ENCODE measurements at places on chromosomes 7 and 10.
A peak's percentile ranks its signal among the peaks of the same experiment; 100 is the strongest.

GRCh38 chr7:302054-302992 is 12.4 kb downstream of the FOXL3 start:
- DNase-seq: no peak

- no peak for DNase-seq
These were observed 135.0 kb downstream of the GATA3 start for GRCh38 chr10:8189458-8189857.

- DNase-seq: peak; percentile 77
These were observed 174.4 kb downstream of the ST7 start for GRCh38 chr7:117127585-117128168.

- no peak for DNase-seq
These were observed 83.7 kb downstream of the ZMIZ1 start for GRCh38 chr10:79152423-79152817.

- no peak for DNase-seq
These were observed 196.4 kb upstream of the POM121L12 start for GRCh38 chr7:52838981-52839411.

GRCh38 chr7:47474937-47475879 is 106.7 kb downstream of the TNS3 start:
- peak; percentile 60 for DNase-seq

DNA sequence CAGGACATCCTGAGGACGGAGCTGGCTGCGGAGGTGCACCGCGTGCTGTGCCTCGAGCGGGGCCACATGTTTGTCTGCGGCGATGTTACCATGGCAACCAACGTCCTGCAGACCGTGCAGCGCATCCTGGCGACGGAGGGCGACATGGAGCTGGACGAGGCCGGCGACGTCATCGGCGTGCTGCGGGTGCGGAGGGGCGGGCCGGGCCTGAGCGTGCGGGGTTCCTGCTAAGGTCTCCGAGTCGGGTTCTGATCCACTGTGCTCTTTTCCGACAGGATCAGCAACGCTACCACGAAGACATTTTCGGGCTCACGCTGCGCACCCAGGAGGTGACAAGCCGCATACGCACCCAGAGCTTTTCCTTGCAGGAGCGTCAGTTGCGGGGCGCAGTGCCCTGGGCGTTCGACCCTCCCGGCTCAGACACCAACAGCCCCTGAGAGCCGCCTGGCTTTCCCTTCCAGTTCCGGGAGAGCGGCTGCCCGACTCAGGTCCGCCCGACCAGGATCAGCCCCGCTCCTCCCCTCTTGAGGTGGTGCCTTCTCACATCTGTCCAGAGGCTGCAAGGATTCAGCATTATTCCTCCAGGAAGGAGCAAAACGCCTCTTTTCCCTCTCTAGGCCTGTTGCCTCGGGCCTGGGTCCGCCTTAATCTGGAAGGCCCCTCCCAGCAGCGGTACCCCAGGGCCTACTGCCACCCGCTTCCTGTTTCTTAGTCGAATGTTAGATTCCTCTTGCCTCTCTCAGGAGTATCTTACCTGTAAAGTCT is 10.4 kb downstream of the ATG9B start:
- DNase-seq: peak; percentile 90

GRCh38 chr10:78844960-78845607 is 223.7 kb upstream of the ZMIZ1 start:
- no peak for DNase-seq

DNA sequence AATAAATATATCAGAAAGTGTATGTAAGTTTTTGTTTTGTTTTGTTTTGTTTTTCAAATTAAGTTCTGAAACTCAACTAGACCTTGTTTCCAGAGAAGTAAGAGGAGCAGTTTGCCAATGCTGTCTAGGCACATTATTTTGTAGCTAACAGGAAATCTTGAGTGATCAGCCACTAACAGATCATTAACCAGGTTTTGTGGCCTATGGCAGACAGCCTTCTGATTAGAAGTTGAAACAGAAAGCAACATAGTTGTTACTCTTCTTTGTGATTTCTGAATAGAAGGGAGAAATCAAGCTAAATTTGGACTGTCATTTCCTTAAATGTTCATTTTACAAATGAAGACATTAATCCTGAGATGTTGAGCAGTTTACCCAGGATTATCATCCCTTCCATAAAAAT is 142.6 kb downstream of the PLXDC2 start:
- no peak for DNase-seq

GRCh38 chr7:43469051-43469450 is 113.9 kb upstream of the STK17A start:
- no peak for DNase-seq

Data from Ammon's horn (tissue), 1 donor.